ENCODE measurements at places on chromosomes 1 and 21.
A peak's percentile ranks its signal among the peaks of the same experiment; 100 is the strongest.

DNA sequence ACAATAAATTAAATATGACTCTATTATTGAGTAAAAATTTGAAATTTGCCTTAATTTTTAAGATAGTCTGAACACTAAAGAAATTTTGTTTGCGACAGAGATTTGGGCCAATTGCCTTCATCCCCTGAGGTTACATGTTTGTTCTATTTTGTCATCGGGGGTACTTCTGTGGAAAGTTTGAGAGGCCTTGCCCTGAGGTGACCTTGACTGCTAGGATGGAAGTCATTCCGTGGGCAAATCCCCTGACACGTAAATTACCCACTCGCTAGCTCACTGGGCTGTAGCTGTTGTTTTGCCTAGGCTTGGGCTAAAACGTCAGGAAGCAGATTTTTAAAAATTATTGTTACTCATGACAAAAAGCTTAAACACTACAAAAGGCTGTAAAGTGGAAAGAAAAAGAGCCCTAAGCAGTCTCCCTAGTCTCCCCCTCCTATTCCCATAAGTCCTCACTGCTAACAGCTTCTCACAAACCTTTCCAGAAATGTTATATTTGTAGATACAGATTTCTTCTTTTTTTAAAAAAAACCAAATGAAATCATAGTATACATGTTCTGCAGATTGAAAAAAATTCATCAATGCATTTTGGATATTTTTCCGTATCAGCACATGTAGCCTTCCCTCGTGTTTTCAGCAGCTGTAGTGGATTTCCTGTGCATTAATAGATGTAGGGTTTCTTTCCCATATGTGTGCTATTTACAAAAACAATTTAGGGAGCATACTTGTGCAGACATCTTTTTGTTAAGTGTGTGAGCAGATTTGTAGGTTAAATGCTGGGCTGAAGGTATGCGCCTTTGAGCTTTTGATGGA lies 142.7 kb downstream of the MRPS6 start:
- DNase-seq = no peak

- peak; percentile 21 for DNase-seq
These were observed 28.2 kb downstream of the STPG1 start for GRCh38 chr1:24385160-24385940.

DNA sequence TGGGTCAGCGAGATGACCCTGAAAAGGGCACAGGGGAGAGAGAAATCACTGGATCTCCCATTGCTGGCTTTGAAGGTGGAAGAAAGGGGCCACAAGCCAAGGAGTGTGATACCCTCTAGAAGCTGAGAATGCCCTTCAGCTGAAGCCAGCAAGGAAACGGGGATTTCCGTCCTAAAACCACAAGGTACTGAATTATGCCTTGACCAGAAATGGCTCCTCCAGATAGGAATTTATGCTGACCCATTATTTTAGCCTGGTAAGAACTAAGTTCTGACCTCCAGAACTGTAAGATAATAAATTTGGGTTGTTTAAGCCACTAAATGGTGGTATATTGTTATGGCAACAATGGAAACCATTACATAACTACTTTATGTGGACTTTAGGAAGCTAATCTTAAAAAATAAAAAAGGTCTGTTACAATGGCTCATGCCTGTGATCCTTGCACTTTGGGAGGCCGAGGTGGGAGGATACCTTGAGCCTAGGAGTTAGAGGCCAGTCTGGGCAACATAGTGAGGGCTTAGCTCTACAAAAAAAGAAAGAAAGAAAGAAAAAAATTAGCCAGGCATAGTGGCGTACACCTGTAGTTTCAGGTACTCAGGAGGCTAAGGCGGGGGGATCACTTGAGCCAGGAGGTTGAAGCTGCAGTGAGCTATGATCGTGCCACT lies 3.6 kb upstream of the H6PD start:
- no peak for DNase-seq

GRCh38 chr1:64915381-64916274 lies 50.7 kb downstream of the JAK1 start:
- no peak for DNase-seq

DNA sequence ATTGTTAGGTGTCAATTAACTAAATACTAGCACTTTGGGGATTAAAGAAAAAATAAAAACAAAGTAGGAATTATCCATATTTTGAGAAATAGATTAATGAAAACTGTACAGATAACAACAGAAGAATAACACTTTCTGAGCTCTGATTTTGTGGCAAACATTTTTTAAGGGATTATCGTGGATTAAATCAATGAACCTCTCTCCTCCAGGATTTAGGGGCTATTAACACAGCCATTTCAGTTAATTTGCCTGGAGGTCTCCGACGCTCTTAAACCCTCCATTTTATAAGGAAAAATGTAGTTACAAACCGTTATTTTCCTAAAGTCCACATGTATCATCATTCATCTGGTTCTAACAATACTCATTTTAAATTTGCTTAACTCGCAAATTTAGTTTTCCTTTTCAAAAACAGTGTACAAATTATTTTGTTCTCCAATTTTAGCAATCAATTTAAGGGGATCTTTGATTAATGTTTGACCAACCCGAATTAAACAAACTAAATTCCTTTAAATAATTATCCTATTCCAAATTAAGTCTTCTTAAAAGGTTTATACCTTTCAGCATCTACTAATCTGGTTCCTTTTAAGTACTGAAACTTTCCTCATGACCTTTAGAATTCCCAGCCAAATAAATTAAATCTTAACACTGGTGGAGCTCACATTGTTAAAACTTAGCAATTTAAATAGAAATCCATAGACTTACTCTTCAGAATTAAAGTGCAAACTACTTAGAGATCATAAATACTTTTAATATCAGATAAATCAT lies 30.7 kb upstream of the RNF187 start:
- DNase-seq = no peak

All from GM13976 (cell line).